ENCODE measurements at places on chromosomes 16 and 17.
A peak's percentile ranks its signal among the peaks of the same experiment; 100 is the strongest.

DNA sequence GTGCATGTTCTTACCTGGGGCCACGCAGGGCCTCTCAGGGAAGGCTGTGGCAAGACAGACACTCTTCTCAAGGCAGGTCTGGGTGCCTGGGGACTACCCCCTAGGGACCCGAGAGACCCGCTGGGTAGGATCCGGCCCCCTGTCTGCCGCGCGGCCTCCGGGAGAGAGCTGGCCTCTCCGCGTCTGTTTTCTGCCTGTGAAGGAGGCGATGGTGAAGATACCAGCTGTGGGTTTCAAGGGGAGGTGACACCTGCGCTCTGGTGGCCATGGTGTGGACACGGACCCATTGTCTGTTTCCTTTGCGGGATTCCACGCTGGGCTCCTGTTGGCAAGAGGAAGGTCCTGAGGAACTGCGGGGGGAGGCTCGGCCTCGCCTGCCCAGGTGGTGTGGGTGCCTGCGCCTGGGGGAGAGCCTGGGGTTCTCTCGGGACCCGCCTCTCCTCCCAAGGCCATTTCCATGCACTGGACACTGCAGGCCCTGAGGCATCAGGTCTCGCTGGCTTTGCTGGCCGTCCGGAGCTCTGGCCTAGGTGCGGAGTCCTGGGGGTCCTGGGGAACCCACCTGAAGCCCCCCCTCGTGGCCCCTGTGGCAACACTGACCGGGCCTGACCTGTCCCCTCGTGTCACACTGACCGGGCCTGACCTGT is 12.2 kb upstream of the METRNL start:
- no peak for DNase-seq

- peak; percentile 47 for DNase-seq
Observed at GRCh38 chr16:4847774-4848587, 700 bp downstream of the UBN1 start.

GRCh38 chr17:54967621-54968261 is 713 bp downstream of the COX11 start:
- DNase-seq, result peak; percentile 73

DNA sequence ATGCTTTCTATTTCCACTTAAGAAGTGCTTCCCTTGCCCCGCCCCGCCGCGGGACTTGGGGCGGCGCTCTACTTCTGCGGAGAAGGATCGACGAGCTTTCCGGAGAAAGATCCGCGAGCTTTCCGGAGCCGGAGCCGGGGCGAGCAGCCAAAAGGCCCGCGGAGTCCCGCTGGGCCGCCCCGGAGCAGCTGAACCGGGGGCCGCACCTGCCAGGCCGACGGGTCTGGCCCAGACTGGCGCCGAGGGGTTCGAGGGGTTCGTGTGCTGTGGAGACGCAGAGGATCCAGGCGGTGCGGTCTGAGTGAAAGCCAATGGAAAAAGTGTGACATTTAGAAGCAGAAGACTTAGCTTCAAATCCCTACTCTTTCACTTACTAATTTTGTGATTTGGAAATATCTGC is 50.8 kb downstream of the TBC1D26 start:
- DNase-seq, result no peak

- no peak for DNase-seq
Observed at GRCh38 chr17:36645422-36645821, 44.0 kb downstream of the MRM1 start.

Data from KBM-7 (cell line).